ENCODE measurements at places on chromosomes 3 and 15. TPM values are rescaled to one million over a fixed set of nuclear protein-coding genes. Genes with fewer than 3 reads are reported as not detected.

TTC23 gene
- total RNA-seq, result 9.7 TPM

CCDC13 gene
- 5.1 TPM for total RNA-seq

SAMMSON gene
- 0.23 TPM for total RNA-seq

MITF gene
- total RNA-seq, result 4.4 TPM

MCF2L2 gene
- 60.9 TPM for total RNA-seq

FBLN2 gene
- total RNA-seq, result 6.0 TPM

LRRK1 gene
- 3.0 TPM for total RNA-seq

LTK gene
- 0.23 TPM for total RNA-seq

CLDN18 gene
- not detected for total RNA-seq

FANCD2OS gene
- not detected for total RNA-seq

STRIT1 gene
- 2.1 TPM for total RNA-seq

CCDC39 gene
- total RNA-seq, result 3.9 TPM

DAPK2 gene
- 3.7 TPM for total RNA-seq

SLC9C1 gene
- total RNA-seq, result 0.23 TPM

TERB2 gene
- not detected for total RNA-seq

WDR53 gene
- 5.1 TPM for total RNA-seq

CYP1A2 gene
- not detected for total RNA-seq

MYZAP gene
- total RNA-seq, result 3.2 TPM

CEP63 gene
- 28.1 TPM for total RNA-seq

BOC gene
- 10.4 TPM for total RNA-seq

GOLGA8S gene
- total RNA-seq, result 0.23 TPM

KLHL6 gene
- total RNA-seq, result 1.4 TPM

C2CD4A gene
- under 0.01 TPM for total RNA-seq

PP2D1 gene
- not detected for total RNA-seq

PPP1R2 gene
- 121 TPM for total RNA-seq

CLEC3B gene
- 34.4 TPM for total RNA-seq

PRSS50 gene
- not detected for total RNA-seq

TFDP2 gene
- total RNA-seq, result 45.2 TPM

ST8SIA2 gene
- total RNA-seq, result 61.8 TPM

GXYLT2 gene
- 6.0 TPM for total RNA-seq

DNAH12 gene
- 3.5 TPM for total RNA-seq

REC114 gene
- total RNA-seq, result not detected

SLC28A2 gene
- not detected for total RNA-seq

SCN5A gene
- 2.8 TPM for total RNA-seq

ALS2CL gene
- total RNA-seq, result 2.1 TPM

RTP4 gene
- 0.23 TPM for total RNA-seq

CCK gene
- 14.5 TPM for total RNA-seq

GOLGA6B gene
- total RNA-seq, result not detected

NANOGP8 gene
- 0.69 TPM for total RNA-seq

ZPLD1 gene
- 0.46 TPM for total RNA-seq

SCAMP5 gene
- total RNA-seq, result 82.1 TPM

EPHA3 gene
- total RNA-seq, result 55.6 TPM

SNX22 gene
- total RNA-seq, result 12.5 TPM

VWA5B2 gene
- total RNA-seq, result 3.9 TPM

IL20RB gene
- total RNA-seq, result 0.92 TPM

ZIC4 gene
- 38.1 TPM for total RNA-seq

ALPK3 gene
- 2.5 TPM for total RNA-seq

DLL4 gene
- total RNA-seq, result 5.1 TPM

LARP6 gene
- 11.3 TPM for total RNA-seq

POU1F1 gene
- total RNA-seq, result not detected

Measured in diencephalon (tissue), 1 donor.